ENCODE measurements at places on chromosomes 4 and X. TPM values are rescaled to one million over a fixed set of nuclear protein-coding genes. Genes with fewer than 3 reads are reported as not detected.
A peak's percentile ranks its signal among the peaks of the same experiment; 100 is the strongest.

- DNase-seq, result peak; percentile 62
Measured at GRCh38 chr4:119739796-119740195, 111.2 kb upstream of the PDE5A start.

DNA sequence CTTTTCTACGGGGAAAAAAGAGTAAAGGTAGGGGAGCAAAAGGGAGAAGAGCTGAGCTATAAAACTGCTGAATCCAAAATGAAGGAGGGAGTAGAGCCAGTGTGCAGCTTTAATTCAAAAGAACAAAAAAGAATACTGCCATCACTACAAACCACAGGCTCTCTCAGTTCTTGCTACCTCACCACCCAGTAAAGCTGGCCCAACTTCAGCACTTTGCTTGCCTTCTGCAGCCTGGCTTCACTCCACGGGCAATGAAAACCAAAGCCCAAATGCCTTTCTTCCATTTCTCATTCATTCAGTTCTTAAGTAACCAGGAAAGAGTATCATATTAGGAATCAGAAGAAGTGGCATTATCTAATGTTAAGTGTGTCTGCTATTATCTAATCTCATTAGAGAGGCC lies 376.8 kb downstream of the BCOR start:
- no peak for DNase-seq

DNA sequence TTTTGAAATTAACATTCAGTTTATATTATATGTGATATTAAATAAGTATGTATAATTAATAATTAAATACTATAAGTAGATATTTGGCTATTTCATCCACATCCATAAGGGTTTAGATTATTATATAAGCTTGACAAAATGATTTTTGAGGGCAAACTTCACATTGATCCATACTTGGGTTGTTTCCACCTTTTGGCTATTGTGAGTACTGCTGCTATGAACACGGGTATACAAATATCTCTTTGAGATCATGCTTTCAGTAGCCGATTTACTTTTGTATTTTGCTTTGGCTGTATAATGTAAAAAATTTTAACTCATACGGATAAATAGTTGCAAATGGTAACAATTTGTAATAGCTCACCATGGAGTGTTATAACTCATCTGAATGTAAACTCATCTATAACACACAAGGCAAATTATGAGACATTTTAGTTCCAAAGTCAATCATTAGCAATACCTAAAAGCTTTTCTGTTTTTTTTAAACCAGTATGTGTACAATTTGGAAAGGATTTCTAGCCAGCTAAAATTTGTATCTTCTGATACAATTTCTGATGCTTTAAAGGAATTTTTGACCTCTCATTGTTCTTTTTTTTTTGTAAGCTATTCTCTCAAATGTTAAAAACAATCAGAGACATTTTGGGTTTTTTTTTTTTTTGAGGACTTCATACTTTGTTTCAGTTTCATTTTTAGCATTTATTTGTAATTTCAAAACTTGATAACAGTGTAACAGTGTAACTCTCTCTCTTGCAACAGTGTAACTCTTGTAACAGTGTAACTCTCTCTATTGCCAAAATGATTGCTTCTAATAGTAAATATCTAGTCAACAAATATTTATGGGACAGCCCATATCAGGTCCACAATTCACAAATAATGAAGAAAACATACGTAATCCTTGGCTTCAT lies 51.8 kb upstream of the ARX start:
- DNase-seq, result no peak

GRCh38 chrX:50198348-50198747 lies 2.5 kb downstream of the AKAP4 start:
- no peak for DNase-seq

The ZRSR2 gene
- 5.6 TPM for total RNA-seq

The AMBN gene
- not detected for total RNA-seq
